Activated naive CD8-positive, alpha-beta T cell treated with anti-CD3 and anti-CD28 coated beads, Interleukin-2, amount 50 U/mL, for 16 hours (primary cell): ENCODE measurements at places on chromosomes 3 and 15.

- DNase-seq, result no peak
These were observed 37.1 kb upstream of the RGMA start for GRCh38 chr15:93126148-93126547.

- no peak for DNase-seq
These were observed 46.3 kb upstream of the P3H2 start for GRCh38 chr3:190166948-190167347.

- DNase-seq, result no peak
These were observed 34.2 kb downstream of the KAT2B start for GRCh38 chr3:20074226-20075063.

- no peak for DNase-seq
These were observed 164.8 kb upstream of the BHLHE40 start for GRCh38 chr3:4814305-4814903.

- DNase-seq, result no peak
These were observed 1.5 kb downstream of the CLDN1 start for GRCh38 chr3:190320594-190321362.

- no peak for DNase-seq
These were observed 26.6 kb downstream of the IGF2BP2 start for GRCh38 chr3:185797993-185798830.

- DNase-seq, result no peak
These were observed 7.2 kb downstream of the APBA2 start for GRCh38 chr15:28892789-28893610.

DNA sequence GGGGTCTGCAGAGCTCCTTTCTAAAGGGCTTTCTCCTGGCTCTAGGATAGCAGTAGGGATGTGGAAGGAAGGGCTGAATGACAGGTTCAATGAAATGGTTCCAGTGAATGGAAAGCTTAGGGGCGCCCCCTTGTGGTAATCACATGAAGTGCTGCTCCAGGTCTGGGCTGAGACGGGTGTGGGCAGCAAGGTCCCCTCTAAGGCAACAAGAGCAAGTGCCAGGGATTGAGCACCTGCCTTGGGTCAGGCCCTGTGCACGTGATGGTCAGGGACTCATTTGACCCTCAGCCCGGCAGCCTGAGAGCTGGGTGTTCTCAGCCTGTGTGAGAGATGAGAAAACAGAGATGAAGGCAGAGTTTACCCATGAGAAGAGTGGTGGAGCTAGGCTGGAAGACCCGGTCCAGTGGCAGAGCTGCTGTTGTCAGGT, 12.1 kb upstream of the CX3CR1 start:
- peak; percentile 54 for DNase-seq

- DNase-seq, result no peak
These were observed 210.2 kb downstream of the XXYLT1 start for GRCh38 chr3:195060531-195061291.

GRCh38 chr3:108488631-108489030, 21.8 kb downstream of the MYH15 start:
- DNase-seq, result no peak

DNA sequence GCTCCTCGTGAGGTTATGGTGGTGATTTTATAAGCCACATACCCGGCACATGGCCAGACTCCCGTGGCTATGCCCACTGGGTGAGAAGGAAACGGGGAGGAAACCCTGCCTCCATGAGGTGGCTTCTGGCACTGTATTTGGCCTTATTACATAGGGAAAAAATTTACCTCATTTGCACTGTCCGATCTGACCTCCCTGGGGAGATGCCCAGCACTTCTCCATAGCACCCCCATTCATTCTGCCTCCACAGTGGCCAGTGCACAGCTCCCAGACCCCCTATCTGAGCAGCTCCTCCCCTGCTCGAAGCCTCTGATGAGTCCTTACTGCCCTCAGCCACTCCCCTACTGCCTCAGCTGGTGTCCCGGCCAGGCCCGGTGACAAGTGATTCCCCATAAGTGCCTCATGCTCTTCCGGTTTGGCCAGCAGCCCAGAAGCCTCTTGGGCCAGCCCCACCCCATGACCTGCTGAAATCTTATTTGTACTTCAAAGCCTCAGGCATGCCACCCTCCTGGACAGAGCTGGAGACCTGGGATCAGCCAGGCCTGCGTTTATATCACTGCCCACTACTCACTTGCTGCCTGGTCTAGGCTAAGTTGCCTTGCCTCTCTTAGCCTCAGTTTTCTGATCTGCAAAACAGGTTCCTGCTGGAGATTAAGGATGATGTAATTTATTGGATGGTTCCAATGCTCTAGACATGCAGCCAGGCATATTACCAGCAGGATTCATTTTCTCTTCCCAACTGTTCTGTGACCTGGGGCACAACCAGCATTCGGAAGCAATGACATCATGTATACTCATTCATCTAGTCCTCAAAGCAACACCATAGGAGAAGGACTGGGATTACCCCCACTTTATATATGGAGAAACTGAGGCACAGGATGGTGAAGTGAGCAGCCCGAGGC, 30.6 kb upstream of the SLC6A6 start:
- no peak for DNase-seq

DNA sequence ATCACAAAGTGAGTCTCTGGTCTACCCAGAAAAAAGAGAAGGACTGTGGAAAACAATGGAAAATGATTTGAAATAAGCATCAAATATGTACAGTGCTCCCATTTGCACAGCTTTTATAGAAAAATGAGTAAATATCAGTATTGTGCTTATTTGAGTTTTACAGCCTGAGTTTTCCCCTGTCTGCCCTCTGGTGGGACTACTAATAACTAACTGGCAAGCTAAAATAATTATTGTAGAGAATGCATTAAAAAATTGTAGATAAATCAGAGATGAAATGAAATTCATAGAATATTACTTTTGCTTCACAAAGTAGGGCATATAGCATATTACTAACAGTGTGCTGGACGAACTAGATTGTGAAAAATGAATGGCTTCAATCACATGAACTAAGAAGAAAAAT, 287.1 kb downstream of the NAALADL2 start:
- no peak for DNase-seq

- no peak for DNase-seq
These were observed 1.1 kb downstream of the PRRT3 start for GRCh38 chr3:9951126-9951525.

DNA sequence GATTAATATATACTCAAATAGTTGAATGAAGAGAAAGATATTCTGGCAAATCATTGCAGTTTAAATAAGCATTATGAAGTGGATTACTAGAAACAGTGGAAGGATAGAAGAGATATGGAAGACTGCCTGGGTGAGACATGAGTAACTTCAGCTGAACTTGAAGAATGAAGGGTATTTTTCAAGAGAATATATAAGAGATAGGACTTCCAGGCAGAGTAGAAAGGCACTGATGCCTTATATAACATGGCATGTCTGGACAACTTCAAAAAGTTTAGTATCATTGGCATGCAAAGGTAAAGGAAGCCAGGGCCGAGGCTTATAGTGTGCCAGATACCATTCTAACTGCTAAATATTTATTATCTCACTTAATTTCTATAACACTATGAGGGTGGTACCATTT, 126.5 kb upstream of the SLC7A14 start:
- no peak for DNase-seq

DNA sequence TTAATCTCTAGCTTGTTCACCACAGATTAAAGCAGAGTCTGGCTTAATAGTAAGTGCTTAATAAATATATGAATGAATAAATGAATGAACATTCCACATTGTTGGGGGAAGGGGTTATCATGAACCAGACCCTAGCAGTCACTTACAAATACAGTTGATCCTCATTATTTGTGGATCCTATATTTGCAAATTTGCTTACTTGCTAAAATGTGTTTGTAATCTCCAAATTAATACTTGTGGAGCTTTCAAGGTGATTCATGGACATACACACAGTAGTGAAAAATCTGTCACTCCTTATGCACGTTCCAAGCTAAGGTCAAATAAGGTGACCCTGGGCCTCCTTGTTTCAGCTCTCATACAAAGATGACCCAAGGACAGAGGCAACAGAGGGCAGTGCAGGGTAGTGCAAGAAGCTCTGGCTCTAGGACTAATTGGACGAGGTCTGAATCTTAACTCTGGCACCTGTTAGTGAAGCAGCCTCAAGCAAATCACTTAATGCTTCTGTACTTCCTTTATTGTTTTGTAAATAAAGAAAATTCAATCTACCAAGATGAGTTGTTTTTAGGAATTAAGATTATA, 112.8 kb upstream of the C2CD4B start:
- DNase-seq, result no peak

DNA sequence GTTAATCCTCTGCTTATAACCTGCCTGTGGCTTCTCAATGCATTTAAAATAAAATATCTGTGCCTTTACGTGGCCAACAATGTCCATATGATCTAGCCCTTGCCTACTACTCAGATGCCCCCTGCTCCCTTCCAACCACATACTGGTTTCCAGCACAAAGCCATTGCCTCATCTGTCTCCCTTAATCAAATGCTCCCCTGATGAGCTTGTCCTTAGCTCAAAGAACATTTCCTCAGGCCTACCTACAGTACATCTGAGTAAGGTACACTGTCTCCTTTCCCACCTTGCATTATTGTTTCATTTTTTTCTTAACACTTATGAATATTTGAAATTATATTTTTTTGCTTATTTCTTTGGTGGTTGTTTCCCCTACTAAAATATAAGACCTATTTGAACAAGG, 5.9 kb upstream of the TSC22D2 start:
- DNase-seq, result no peak

- no peak for DNase-seq
These were observed 73.2 kb upstream of the CTXND1 start for GRCh38 chr15:80325206-80325605.

DNA sequence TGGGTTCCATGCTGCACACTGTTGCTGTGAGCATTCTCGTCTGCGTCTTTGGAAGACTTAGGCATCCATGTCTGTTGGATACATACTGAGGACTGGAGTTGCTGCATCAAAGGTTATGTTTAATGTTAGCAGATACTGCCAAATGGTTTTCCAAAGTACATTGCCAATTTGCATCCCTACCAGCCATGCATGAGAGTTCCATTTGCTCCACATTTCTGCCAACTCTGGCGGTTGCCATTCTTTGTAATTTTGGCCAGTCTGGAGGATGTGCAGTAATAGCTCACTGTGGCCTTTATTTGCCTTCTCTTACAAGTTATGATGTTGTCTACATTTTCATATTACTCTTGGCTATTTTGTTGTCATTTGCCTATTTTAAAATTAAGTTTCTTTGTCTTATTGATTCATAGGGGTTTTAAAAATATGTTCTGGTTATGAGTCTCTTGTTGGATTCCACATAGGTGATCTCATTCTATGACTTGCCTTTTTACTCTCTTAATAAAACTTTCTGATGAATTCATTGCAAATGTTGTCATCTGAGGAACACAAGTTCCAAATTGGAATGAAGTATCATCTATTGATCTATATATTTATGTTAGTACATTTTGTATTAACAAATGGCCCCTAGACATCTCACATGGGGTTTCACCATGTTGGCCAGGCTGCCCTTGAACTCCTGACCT, 42.1 kb downstream of the FBLN2 start:
- DNase-seq, result no peak

DNA sequence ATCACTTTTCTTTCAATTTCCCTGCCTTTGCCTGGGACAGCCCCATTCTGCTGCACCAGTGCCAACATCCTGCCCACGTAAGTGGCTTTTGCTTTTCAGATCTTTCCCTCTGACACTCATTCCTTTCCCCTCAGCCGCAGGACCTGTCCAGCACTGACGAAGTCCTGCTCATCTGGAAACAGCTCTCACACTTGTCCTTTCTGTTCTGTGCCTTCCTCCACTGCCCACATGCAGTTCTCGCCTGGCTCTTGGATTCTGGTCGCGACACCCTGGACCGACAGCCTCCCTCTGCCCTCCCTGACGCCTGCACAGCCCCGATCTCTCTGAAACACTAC, 99.7 kb downstream of the ADCY5 start:
- DNase-seq, result no peak

GRCh38 chr3:24263069-24263668, 231.5 kb downstream of the THRB start:
- no peak for DNase-seq

DNA sequence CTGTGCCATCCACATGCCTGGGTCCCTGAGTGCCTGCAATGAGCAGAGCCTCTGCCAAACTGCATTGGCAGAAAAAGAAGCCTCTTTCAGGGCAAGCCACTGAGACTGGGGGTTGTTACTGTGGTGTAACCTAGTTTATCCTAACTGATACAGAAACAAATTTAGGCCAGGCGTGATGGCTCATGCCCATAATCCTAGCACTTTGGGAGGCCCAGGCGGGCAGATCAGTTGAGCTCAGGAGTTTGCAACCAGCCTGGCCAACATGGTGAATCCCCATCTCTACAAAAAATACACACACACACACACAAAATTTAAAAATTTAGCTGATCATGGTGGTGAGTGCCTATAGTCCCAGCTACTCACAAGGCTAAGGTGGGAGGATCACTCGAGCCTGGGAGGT, 221.6 kb downstream of the TBC1D2B start:
- no peak for DNase-seq

GRCh38 chr3:32499585-32499984, 3.1 kb downstream of the CMTM6 start:
- no peak for DNase-seq

DNA sequence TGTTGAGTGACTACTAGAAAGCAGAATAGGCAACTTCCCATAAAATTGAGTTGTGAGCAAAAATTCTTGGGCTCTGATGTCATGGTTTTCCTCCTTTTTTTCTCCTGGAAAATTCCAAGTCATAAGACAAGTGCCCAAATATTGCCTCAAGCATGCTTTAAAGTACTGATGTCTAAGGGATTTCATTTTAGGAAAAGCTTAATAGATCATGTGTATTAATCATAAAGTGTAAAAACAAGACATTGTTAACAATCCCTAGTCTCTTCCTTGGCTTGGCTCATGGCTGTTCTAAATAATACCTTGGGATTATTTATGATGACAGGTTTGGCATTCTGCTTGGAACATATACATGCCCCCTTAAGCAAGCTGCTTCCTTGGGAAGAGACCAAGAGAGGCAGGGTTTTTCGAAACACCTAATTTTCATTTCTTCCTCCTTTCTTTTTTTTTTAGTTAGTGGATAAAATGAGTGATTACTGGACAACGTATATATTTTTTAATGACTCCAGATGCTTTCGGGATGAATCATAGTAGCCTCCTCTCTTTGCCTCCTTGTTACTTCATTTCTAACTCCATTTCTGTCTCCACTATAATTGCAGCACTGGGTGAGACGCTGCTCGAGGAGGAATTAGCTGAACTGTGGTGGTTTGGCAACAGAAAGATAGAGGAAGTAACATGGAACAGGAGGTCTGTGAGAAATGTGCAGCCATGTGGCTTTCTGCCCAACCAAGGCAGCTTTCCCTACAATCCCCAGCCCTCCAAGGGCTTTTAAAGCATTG, 104.9 kb downstream of the TPRG1 start:
- no peak for DNase-seq

GRCh38 chr3:125028657-125029056, 27.1 kb downstream of the HEG1 start:
- DNase-seq, result no peak

GRCh38 chr3:175149675-175150074, 290.5 kb downstream of the NAALADL2 start:
- no peak for DNase-seq
